Effector memory CD4-positive, alpha-beta T cell (primary cell): ENCODE measurements at places on chromosomes 1 and 21.

- H3K4me1 ChIP-seq, result no peaks in the 10 kb centered on the region
- H3K4me3 ChIP-seq, result no peak overlapping the region
- no peak for DNase-seq
Measured at GRCh38 chr1:192724670-192725069, 84.2 kb upstream of the RGS2 start.

DNA sequence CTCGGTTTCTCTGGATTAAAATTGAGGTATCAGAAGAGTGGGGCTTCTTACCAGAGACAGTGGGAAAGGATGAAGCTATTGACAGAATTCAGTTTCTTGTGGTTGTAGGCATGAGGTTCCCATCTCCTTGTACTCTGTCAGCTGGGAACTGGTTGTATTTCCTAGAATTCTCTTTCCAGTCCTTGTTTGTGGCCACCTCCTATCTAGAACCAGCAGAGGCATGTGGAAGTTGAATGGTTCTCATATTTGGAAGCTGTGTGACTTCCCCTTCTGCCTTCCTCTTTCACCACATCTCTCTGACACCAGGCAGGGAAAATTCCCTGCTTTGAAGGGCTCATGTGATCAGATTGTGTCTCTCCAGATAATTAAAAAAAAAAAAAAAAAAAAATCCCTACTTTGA, 457.7 kb upstream of the ADAMTS5 start:
- H3K4me3 ChIP-seq, result no peak overlapping the region
- no peak for DNase-seq
- no peaks in the 10 kb centered on the region for H3K4me1 ChIP-seq
- H3K36me3 ChIP-seq, result no peaks in the 10 kb centered on the region
- no peaks in the 10 kb centered on the region for H3K27me3 ChIP-seq

GRCh38 chr1:217946511-217946910, 315.4 kb downstream of the SPATA17 start:
- no peak for DNase-seq
- no peaks in the 10 kb centered on the region for H3K27me3 ChIP-seq
- H3K4me3 ChIP-seq, result no peak overlapping the region
- no peaks in the 10 kb centered on the region for H3K4me1 ChIP-seq
- H3K27ac ChIP-seq, result no peak overlapping the region
- no peaks in the 10 kb centered on the region for H3K36me3 ChIP-seq

DNA sequence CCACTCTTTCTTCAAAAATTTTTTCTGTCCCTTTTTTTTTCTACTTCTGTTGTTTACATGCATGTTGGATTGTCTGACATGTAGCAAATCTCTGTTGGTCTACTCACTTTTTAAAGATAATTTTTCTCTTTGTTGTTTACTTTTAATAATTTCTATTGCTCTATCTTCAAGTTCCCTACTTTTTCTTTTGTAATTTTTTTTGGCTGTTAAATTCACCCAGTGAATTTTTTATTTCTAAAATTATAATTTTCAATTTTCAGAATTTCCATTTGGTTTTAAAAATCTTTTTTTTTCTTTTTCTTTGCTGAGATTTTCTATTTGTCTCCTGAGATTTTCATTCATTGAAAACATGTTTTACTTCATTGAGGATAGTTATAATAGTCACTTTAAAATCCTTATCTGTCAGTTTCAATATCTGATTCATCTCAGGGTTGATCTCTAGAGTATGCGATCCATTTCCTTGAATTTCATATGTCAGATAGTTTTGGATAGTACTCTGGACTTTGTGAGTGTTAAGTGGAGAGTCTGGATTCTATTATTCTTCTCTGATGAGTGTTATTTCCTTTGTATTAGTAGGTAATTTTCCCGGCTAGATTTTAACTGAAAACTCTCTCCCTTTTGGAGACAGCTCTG, 1.6 kb upstream of the TSEN15 start:
- H3K27me3 ChIP-seq, result no peaks in the 10 kb centered on the region
- H3K36me3 ChIP-seq, result no peaks in the 10 kb centered on the region
- peaks cover 6% of the 10 kb centered on the region for H3K4me1 ChIP-seq
- H3K27ac ChIP-seq, result no peak overlapping the region
- no peak overlapping the region for H3K4me3 ChIP-seq

DNA sequence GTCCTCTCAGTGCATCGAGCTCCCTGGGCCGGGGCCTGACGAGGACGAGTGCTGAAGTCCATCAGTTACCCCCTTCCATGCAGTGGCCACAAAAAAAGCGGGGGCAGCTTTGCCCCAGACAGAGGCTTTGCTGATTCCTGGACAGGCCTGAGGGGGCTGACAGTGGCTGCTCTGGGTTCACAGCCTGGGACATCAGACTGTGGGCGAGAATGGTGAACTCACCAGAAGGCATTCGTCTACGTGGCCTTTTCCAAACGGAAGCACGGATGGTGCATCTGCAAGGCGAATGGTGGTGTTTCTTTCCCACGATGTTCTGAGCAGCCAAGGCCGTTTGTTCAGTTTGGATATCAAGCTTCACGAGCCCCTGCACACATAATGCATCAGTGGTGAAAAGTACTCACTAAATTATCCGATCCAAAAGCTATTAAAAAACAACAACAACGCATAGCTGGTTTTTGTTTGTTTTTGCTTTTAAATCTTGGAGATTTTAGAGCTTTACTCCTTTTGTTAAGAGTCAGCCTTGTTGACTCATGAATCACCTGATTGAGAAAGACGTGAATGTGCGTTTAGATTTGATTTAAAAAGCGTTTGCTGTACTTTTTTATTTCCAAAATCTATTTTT, 6.3 kb upstream of the ZBTB21 start:
- no peak overlapping the region for H3K4me3 ChIP-seq
- no peaks in the 10 kb centered on the region for H3K4me1 ChIP-seq
- H3K27ac ChIP-seq, result no peak overlapping the region
- no peaks in the 10 kb centered on the region for H3K27me3 ChIP-seq
- DNase-seq, result no peak

DNA sequence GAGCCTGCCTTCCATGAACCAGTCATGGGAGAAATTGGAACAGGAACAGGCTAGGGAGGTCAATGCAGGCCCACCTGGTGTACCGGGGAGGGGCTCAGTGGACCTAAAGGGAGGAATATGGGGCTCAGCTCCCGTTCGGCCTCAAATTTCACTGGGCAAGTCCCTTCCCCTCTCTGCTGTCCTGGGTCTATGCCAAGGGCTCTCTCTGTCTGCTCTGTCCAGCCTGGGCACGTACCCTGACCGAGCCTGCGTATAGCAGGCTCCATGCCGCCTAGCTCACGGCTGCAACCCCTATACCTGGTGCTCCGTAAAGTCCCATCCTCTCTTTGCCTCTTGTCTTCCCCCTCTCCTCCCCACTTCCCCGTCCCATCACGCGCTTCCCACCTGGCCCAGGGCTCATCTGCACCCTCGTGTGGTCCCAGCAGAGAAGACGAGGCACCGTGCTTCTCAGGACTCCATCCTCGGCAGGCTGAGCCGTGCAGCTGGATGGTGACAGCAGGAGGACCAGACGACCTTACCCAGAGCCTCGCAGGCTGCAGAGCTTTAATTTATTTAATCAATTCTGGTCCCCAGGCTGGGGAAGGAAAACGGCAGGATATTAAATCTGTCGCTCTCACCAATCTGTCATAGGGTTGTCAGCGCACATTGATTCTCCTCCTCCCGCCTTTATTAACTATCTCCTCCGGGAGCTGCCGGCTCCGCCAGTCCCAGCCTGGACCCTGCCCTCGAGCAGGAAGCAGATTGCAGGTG, 25.0 kb upstream of the DISP3 start:
- H3K4me3 ChIP-seq, result no peak overlapping the region
- DNase-seq, result no peak
- no peak overlapping the region for H3K27ac ChIP-seq
- no peaks in the 10 kb centered on the region for H3K4me1 ChIP-seq
- no peaks in the 10 kb centered on the region for H3K36me3 ChIP-seq

DNA sequence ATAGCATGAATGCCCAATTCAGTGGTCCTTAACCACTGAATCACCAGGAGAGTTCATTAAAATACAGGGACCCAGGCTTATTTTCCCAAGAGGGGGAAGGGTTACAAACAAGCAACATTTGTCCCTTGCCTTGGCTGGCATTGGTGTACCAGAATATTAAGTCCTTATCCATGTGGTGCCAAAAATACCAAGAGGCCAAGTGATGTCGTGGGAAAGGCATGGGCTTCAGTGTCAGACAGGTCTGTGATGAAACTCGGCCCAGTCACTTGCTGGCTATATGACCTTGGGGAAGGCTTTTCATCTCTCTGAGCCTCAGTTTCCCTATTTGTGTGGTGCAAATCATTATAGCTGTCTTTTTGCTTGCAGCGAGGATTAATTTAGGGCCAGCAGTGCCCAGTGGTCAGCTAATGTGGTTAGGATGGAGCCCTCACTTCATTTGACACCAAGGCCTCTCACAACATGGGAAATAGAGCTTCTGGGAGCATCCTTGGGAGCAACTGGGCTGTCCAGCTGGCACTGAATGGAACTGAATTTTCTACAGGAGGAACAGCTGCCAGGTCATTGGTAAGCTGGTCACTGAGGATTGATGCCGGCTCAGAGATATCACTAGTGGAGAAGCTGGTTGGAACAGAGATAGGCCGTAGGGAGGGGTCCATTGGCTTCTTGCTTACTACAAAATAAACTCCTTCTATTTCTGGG, 77.2 kb upstream of the PPP2R5A start:
- no peak overlapping the region for H3K27ac ChIP-seq
- H3K4me1 ChIP-seq, result no peaks in the 10 kb centered on the region
- no peaks in the 10 kb centered on the region for H3K36me3 ChIP-seq
- no peak for DNase-seq
- no peak overlapping the region for H3K4me3 ChIP-seq

GRCh38 chr1:181160322-181160721, 71.8 kb downstream of the IER5 start:
- H3K4me3 ChIP-seq, result no peak overlapping the region
- no peak for DNase-seq
- peaks cover 20% of the 10 kb centered on the region for H3K4me1 ChIP-seq
- H3K36me3 ChIP-seq, result no peaks in the 10 kb centered on the region

- H3K4me1 ChIP-seq, result no peaks in the 10 kb centered on the region
- no peak overlapping the region for H3K27ac ChIP-seq
- no peak overlapping the region for H3K4me3 ChIP-seq
- H3K27me3 ChIP-seq, result no peaks in the 10 kb centered on the region
- no peak for DNase-seq
Measured at GRCh38 chr1:236639686-236640085, 35.4 kb upstream of the HEATR1 start.

GRCh38 chr1:159940006-159940620, 5.3 kb downstream of the IGSF9 start:
- H3K27me3 ChIP-seq, result peaks cover 14% of the 10 kb centered on the region
- no peaks in the 10 kb centered on the region for H3K36me3 ChIP-seq
- H3K4me3 ChIP-seq, result no peak overlapping the region
- no peak for DNase-seq
- peaks cover 11% of the 10 kb centered on the region for H3K4me1 ChIP-seq
- no peak overlapping the region for H3K27ac ChIP-seq

GRCh38 chr1:206722751-206723461, 38.2 kb downstream of the MAPKAPK2 start:
- no peaks in the 10 kb centered on the region for H3K36me3 ChIP-seq
- H3K4me1 ChIP-seq, result peaks cover 18% of the 10 kb centered on the region
- DNase-seq, result no peak

DNA sequence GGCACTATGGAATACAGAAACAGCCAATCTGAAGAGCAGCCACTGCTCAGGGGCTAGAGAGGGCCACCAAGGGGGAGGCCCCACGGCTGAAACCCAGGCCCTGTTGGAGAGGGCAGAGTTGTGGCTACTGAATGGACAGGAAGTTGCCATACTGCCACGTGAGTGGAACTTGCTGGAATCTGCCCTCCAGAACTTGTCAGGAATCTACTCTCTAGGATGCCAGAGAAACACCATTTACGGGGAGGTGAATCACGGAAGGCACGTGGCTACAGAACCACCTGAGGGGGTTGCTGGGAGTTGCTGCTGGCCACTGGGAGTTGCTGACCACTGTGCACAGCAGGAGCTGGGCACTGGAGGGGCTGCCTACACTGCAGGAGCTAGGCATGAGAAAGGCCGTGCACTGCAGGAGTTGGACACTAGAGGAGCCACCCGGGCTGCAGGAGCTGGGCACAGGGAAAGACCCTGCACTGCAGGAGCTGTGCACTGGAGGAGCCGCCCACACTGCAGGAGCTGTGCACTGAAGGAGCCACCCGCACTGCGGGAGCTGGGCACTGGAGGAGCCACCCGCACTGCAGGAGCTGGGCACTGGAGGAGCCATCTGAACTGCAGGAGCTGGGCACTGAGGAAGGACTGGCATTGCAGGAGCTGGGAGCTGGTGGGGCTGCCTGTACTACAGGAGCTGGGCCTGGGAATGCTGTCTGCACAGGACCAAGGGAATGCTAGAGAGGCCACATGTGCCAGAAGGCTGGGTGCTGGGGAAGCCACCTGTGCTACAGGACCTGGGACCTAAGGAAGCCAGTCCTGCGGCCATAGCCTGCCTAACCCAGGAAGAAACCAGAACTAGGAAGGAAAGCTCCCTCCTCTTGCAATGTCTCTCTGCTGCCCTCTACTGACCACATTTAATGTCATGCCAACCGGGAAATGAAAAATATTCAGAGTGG, 343.4 kb downstream of the MATN1 start:
- H3K36me3 ChIP-seq, result no peaks in the 10 kb centered on the region
- H3K4me1 ChIP-seq, result no peaks in the 10 kb centered on the region
- DNase-seq, result no peak

DNA sequence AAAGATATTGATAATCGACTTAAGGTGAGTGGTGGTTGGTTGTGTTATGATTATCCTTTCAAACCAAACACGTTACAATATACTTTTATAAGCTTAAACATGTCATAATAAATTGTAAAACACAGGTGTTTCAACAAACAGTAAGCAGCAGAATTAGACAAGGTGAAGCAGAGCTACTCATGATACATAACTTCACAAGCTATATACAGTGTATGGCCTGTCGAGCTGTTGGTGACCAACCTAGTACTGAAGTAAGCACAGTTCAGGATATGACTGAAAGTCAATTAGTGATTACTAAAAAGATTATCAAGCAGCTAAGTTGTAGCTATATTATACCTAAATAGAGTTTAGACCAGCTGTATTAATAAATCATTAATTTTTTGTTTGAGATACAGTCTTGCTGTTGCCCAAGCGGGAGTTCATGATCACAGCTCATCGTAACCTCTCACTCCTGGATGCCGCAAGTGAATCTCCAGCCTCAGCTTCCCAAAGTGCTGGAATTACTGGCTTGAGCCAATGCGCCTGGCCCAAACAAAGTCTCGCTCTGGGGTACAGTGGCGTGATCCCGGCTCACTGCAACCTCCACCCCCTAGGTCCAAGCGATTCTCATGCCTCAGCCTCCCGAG, 148.1 kb downstream of the EIF4G3 start:
- H3K4me1 ChIP-seq, result no peaks in the 10 kb centered on the region
- H3K27me3 ChIP-seq, result no peaks in the 10 kb centered on the region
- no peaks in the 10 kb centered on the region for H3K36me3 ChIP-seq
- no peak overlapping the region for H3K4me3 ChIP-seq
